ENCODE measurements at places on chromosomes 1 and 21.

DNA sequence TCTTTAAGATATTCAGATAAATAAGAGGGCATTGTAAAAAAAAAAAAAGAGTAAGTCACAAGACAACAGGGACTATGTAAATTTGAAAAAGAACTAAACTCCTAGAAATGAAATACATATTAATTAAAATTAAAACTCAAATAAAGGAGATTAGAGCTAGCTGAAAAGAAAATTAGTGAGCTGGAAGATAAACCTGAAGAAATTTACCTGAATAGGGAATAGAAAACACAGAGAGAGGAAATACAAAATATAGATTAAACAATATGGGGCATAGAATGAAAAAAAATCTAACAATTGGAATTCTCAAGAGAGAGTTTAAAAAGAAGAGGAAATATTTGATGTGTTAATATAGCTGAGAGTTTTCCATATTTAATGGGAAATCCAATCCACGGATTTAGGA, 35.6 kb upstream of the TADA1 start:
- no peak for DNase-seq

GRCh38 chr1:53584777-53585107, 125.5 kb downstream of the DMRTB1 start:
- DNase-seq = no peak

- no peak for DNase-seq
Measured at GRCh38 chr1:145784409-145784808, 39.5 kb downstream of the RNF115 start.

DNA sequence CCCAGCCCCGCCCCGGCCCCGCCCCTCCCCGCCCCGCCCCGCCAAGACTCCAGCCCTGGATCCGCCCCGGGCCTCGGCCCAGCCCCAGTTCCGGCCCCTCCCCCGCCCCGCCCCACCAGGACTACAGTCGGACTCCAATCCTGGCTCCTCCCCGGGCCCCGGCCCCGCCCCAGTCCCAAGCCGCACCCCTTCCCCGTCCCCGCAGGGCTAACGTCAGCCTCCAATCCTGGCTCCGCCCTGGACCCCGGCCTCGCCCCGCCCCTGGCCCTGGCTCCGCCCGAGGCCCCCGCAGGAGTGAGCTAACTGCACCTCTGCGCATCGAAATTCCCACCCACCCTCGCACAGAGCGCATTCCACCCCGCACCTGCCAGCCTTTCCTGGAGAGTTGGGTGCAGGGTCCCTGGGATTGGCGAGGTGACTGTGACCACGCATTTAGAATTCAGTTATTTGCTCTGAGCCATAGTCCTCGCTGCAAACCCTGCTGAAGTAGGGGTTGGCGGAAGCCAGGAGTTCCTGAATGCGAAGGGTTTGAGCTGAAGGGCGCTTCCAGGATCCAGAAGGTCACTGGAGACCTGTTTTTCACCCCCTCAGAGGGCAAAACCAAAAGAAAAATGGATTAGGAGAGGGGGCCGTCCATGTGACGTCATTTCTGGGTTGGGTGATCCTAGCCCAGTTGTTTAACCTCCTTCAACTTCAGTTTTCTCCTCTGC, 588 bp upstream of the IGSF8 start:
- DNase-seq = peak; percentile 98

GRCh38 chr1:21894034-21894881, 42.9 kb downstream of the HSPG2 start:
- peak; percentile 70 for DNase-seq

DNA sequence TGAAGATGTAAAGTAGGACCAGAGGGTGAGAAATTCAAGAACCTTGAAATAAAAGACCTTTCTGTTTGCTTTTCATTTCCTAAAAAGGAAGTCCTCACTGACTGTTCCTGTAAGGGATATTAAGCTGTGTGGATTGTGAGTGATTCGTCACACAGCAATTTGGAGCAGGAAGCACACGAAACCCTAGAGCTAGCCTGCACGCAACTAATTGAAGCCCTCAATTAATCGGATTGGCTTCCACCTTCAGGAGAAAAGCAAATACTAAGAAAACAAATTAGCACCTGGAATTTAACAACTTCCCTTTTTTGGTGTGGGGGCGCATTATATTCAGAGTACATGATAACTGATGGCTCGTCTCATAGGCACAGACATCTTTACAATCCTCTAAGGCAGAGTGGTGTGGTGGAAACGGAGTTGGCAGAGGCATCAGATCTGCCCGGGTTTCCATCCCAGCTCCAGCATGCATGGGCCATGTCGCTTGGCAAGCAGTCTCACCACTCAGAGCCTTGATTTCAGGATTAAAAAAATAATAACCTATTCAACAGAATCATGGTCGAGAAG, 95.2 kb downstream of the KCNJ15 start:
- peak; percentile 37 for DNase-seq
